ENCODE measurements at places on chromosomes 6 and 20. TPM values are rescaled to one million over a fixed set of nuclear protein-coding genes. Genes with fewer than 3 reads are reported as not detected.
A peak's percentile ranks its signal among the peaks of the same experiment; 100 is the strongest.

ITPR3 gene
- polyA plus RNA-seq = 3.6 TPM

HTR1B gene
- 0.63 TPM for polyA plus RNA-seq

PSORS1C2 gene
- polyA plus RNA-seq = not detected

LAMA2 gene
- 67.6 TPM for polyA plus RNA-seq

CDH26 gene
- 0.52 TPM for polyA plus RNA-seq

APOBEC2 gene
- not detected for polyA plus RNA-seq

ENTPD6 gene
- 38.7 TPM for polyA plus RNA-seq

- H3K27me3 ChIP-seq = no peaks in the 10 kb centered on the region
- H3K36me3 ChIP-seq = no peaks in the 10 kb centered on the region
- H3K4me1 ChIP-seq = no peaks in the 10 kb centered on the region
- no peak overlapping the region for H3K27ac ChIP-seq
Observed at GRCh38 chr6:7295916-7296315, 17.1 kb downstream of the SSR1 start.

GRCh38 chr20:6122111-6122872 lies 538 bp downstream of the FERMT1 start:
- no peaks in the 10 kb centered on the region for H3K36me3 ChIP-seq
- peak overlapping the region; percentile 79 for H3K27ac ChIP-seq
- H3K4me3 ChIP-seq = peak overlapping the region; percentile 60
- H3K4me1 ChIP-seq = peaks cover 3% of the 10 kb centered on the region
- DNase-seq = no peak
- H3K27me3 ChIP-seq = no peaks in the 10 kb centered on the region

- no peak overlapping the region for H3K27ac ChIP-seq
- H3K4me1 ChIP-seq = no peaks in the 10 kb centered on the region
- H3K27me3 ChIP-seq = no peaks in the 10 kb centered on the region
- H3K36me3 ChIP-seq = no peaks in the 10 kb centered on the region
Observed at GRCh38 chr20:45630371-45630770, 713 bp downstream of the WFDC9 start.

- H3K27ac ChIP-seq = no peak overlapping the region
- no peaks in the 10 kb centered on the region for H3K4me1 ChIP-seq
- H3K4me3 ChIP-seq = no peak overlapping the region
- H3K36me3 ChIP-seq = no peaks in the 10 kb centered on the region
Observed at GRCh38 chr20:61500791-61501321, 248.8 kb downstream of the CDH4 start.

GRCh38 chr6:148768646-148769270 lies 21.9 kb downstream of the UST start:
- no peak for DNase-seq
- H3K36me3 ChIP-seq = no peaks in the 10 kb centered on the region
- H3K27me3 ChIP-seq = no peaks in the 10 kb centered on the region
- no peak overlapping the region for H3K27ac ChIP-seq

GRCh38 chr6:41463062-41463930 lies 82.9 kb upstream of the FOXP4 start:
- no peaks in the 10 kb centered on the region for H3K27me3 ChIP-seq
- no peaks in the 10 kb centered on the region for H3K36me3 ChIP-seq
- H3K4me3 ChIP-seq = no peak overlapping the region
- no peak overlapping the region for H3K27ac ChIP-seq
- H3K4me1 ChIP-seq = no peaks in the 10 kb centered on the region

DNA sequence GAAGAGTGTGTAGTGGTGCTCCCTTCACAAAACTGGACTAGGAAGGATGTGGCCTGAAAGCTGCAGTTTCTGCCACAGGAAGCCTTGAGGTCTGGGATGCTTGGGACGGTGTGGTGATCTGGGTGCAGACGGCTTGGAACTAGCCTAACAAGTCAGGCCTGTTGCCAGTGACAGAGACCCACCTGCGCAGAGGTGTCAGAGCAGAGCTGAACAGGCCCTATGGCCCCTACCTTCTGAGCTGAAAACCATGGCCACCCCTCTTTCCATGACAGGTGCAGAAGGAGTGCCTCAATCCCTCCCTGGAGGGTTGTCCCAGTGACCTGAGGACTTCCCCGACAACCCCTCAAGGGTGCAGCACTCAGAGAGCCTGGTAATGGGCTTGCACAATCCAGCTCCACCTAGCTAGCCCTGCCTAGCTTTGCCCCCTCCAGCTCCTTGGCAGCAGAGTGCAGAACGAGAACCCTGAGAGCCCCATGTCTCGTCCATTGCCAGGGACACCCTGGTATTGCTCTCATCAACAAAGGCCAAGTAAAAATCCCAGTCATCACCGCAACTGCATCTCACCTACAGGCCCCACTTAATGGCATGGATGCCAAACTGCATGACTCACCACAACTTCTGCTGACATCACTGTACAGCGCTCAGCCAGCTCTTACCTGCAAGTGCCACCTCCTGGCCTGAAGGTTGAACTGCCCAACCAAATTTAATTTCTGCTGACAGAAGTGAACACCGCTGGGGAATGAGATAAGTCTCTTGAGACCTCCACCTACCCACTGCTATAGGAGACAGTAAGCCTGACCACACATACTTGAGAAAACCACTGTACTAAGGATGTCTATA lies 563.1 kb downstream of the TFAP2A start:
- no peak overlapping the region for H3K4me3 ChIP-seq
- H3K27ac ChIP-seq = no peak overlapping the region
- H3K27me3 ChIP-seq = no peaks in the 10 kb centered on the region
- DNase-seq = no peak

DNA sequence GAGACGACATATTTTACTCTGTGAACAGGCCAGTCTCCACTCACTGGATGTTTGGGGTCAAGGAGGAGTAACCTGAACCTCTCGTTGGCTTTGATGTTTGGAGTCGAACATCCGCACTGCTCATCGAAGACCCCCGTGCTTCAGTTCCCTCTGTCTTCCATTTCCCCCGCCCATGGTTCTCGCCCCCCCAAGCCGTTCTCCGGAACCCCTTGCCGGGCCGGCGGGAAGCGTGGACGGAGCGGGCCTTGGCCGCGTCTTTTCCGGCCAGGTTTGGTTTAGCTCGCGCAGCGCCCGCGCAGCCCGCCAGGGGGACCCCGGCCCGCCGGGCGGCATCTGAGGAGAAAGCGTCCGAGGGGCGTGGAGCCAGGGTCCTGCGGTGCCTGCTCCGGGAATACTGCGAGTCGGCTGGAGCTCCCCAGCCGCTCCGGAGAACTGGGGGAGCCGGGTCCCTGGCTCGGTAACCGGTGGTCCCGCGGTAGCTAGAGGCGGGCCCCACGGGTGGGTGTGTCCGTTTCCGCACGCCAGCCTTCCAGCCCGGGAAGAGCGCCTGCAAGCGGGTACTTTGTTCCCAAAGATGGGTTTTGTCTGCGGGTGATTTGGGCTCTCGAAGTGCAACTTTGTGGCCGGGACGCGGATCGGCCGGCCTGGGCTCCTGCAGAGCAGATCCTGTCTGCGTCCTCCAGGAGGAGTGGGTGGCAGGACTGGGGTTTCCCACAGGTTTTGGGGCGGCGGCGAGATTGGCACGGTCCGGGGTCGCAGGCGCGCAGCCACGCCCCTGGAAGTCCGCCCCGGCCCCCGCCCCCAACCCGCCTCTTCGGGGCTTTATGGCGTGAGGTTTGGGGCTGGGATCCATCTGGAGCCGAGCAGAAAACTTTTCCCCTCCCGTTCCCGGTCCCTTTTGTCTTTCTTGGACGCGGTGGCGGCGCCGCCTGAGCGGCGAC lies at the start of gene TMEM200A:
TMEM200A (plus strand) TSS at position 852 of the 941 bp plus-strand sequence. CDS start 74,406 bp downstream, outside the sequence.
- peak within 1 kb of the TSS; percentile 80 for H3K27ac ChIP-seq
- H3K4me3 ChIP-seq = peak within 1 kb of the TSS; percentile 90
- peaks cover 2% of the 10 kb centered on the region for H3K4me1 ChIP-seq
- H3K36me3 ChIP-seq = no peaks in the 10 kb centered on the region
- no peaks in the 10 kb centered on the region for H3K27me3 ChIP-seq

- no peaks in the 10 kb centered on the region for H3K27me3 ChIP-seq
- H3K36me3 ChIP-seq = no peaks in the 10 kb centered on the region
- no peak overlapping the region for H3K27ac ChIP-seq
Observed at GRCh38 chr6:1787894-1788293, 178.2 kb downstream of the FOXC1 start.

GRCh38 chr20:4817230-4817671 lies 95.5 kb downstream of the PRND start:
- no peak overlapping the region for H3K27ac ChIP-seq
- no peak overlapping the region for H3K4me3 ChIP-seq
- DNase-seq = no peak
- peaks cover 10% of the 10 kb centered on the region for H3K4me1 ChIP-seq
- H3K27me3 ChIP-seq = no peaks in the 10 kb centered on the region

DNA sequence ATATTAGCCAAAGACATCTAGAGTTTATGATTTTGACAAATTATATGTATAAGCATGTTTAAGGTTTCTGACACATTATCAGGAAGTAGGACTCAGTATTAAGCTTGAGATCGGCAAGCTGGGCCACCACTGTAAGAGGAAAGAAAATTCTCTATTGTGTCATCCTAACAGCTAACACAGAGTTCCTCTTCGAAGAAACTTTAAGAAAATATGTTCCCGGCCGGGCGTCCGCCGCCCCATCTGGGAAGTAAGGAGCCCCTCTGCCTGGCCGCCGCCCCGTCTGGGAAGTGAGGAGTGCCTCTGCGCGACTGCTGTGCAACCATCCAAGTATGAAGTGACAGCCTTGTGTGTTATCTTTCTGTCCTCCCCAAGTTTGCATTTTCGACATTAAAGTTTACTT lies 23.0 kb downstream of the USP49 start:
- DNase-seq = no peak
- H3K36me3 ChIP-seq = no peaks in the 10 kb centered on the region
- H3K4me1 ChIP-seq = no peaks in the 10 kb centered on the region
- H3K27me3 ChIP-seq = no peaks in the 10 kb centered on the region
- H3K4me3 ChIP-seq = no peak overlapping the region
- no peak overlapping the region for H3K27ac ChIP-seq

- H3K36me3 ChIP-seq = no peaks in the 10 kb centered on the region
- no peaks in the 10 kb centered on the region for H3K27me3 ChIP-seq
- H3K4me1 ChIP-seq = no peaks in the 10 kb centered on the region
- H3K27ac ChIP-seq = no peak overlapping the region
Observed at GRCh38 chr6:119096721-119097565, 18.5 kb upstream of the FAM184A start.

- H3K4me1 ChIP-seq = no peaks in the 10 kb centered on the region
- H3K27me3 ChIP-seq = no peaks in the 10 kb centered on the region
- no peak overlapping the region for H3K4me3 ChIP-seq
- no peak for DNase-seq
Observed at GRCh38 chr20:59273739-59274357, 26.6 kb upstream of the EDN3 start.

DNA sequence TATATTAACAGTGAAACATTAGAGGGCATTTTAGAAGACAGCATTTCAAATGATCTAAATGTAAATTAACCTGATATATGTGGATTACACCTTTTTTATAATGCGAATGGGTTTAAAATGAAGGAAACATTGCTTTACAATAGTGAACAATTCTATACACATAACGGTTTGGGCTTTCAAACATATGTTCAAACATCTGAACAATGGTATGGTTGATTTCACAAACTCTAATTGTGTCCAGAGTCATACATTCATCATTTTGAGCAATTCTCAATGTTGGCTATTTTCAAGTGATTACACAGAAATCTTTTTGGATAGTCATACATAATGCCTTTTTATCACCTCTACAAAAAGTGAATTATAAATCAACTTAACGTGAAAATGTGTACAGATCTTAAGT lies 578.1 kb downstream of the PHF3 start:
- DNase-seq = no peak
- H3K27me3 ChIP-seq = no peaks in the 10 kb centered on the region
- no peaks in the 10 kb centered on the region for H3K36me3 ChIP-seq

- peaks cover 2% of the 10 kb centered on the region for H3K4me1 ChIP-seq
- H3K36me3 ChIP-seq = no peaks in the 10 kb centered on the region
- DNase-seq = no peak
- no peak overlapping the region for H3K27ac ChIP-seq
- no peaks in the 10 kb centered on the region for H3K27me3 ChIP-seq
Observed at GRCh38 chr6:168242940-168243225, 76.7 kb downstream of the DACT2 start.

- H3K27me3 ChIP-seq = no peaks in the 10 kb centered on the region
- H3K4me1 ChIP-seq = no peaks in the 10 kb centered on the region
- no peak overlapping the region for H3K27ac ChIP-seq
- H3K4me3 ChIP-seq = no peak overlapping the region
- no peaks in the 10 kb centered on the region for H3K36me3 ChIP-seq
Observed at GRCh38 chr20:15138548-15139126, 801.2 kb upstream of the FLRT3 start.

GRCh38 chr6:157069585-157069984 lies 253.7 kb downstream of the TMEM242 start:
- peak overlapping the region; percentile 23 for H3K27ac ChIP-seq
- no peaks in the 10 kb centered on the region for H3K36me3 ChIP-seq
- H3K27me3 ChIP-seq = no peaks in the 10 kb centered on the region
- peaks cover 24% of the 10 kb centered on the region for H3K4me1 ChIP-seq

GRCh38 chr6:15090745-15091384 lies 155.0 kb upstream of the JARID2 start:
- no peak overlapping the region for H3K4me3 ChIP-seq
- no peak for DNase-seq
- H3K27me3 ChIP-seq = no peaks in the 10 kb centered on the region
- no peaks in the 10 kb centered on the region for H3K4me1 ChIP-seq
- no peak overlapping the region for H3K27ac ChIP-seq
- no peaks in the 10 kb centered on the region for H3K36me3 ChIP-seq

- H3K4me1 ChIP-seq = no peaks in the 10 kb centered on the region
- H3K27ac ChIP-seq = no peak overlapping the region
- H3K27me3 ChIP-seq = no peaks in the 10 kb centered on the region
- no peak for DNase-seq
Observed at GRCh38 chr20:43388268-43389002, 69.3 kb upstream of the SRSF6 start.

DNA sequence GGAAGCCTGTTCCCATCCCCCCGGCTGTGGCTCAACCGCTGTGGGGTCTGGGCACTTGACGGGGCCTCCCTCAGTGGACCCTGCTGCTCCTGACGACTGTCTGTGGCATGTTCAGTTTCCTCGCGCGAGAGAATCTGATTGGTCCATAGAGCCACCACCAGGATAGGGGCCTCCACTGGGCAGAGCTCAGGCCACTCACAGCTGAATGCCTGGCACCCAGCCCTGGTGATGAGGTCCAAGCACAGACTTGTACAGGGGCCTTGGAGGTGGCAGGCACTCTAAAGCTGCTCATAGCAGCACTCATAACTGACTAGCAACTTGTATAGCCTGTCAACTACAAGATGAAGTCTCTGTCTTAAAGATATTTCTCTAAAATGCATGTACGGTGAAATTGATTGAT lies 368.1 kb downstream of the NRN1 start:
- H3K4me1 ChIP-seq = no peaks in the 10 kb centered on the region
- H3K36me3 ChIP-seq = no peaks in the 10 kb centered on the region
- no peak overlapping the region for H3K27ac ChIP-seq
- DNase-seq = no peak
- H3K4me3 ChIP-seq = no peak overlapping the region

DNA sequence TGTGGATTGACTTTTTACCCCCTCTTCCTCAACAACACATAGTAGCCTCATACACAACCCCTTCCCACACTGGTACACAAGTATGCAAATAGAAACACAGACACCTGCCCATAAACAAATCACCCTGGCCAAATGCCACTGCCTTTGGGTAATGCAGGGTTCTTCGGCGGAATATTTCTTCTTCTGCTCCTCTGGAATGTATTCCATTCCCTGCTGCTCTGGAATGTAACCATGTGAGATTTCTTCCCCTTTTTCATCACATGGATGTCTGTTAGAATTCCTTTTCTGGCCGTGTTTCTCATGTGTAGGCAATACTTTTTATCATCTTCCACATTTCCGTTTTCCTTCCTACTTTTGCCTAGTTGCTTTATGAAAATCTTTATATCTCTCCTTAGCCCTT lies 76.1 kb upstream of the TPD52L1 start:
- DNase-seq = no peak
- no peaks in the 10 kb centered on the region for H3K27me3 ChIP-seq
- H3K27ac ChIP-seq = no peak overlapping the region
- no peaks in the 10 kb centered on the region for H3K36me3 ChIP-seq
- no peaks in the 10 kb centered on the region for H3K4me1 ChIP-seq

GRCh38 chr20:58630063-58630462 lies 21.0 kb upstream of the STX16 start:
- H3K4me1 ChIP-seq = peaks cover 10% of the 10 kb centered on the region
- H3K27ac ChIP-seq = no peak overlapping the region
- H3K4me3 ChIP-seq = no peak overlapping the region
- no peak for DNase-seq
- no peaks in the 10 kb centered on the region for H3K27me3 ChIP-seq
